ENCODE measurements at places on chromosomes 5 and 9.

- no peak for DNase-seq
Observed at GRCh38 chr5:118533156-118533555, 455.2 kb downstream of the DTWD2 start.

- no peak for DNase-seq
Observed at GRCh38 chr5:2441495-2442180, 309.8 kb downstream of the IRX2 start.

- DNase-seq: no peak
Observed at GRCh38 chr9:91789941-91790340, 160.1 kb downstream of the ROR2 start.

DNA sequence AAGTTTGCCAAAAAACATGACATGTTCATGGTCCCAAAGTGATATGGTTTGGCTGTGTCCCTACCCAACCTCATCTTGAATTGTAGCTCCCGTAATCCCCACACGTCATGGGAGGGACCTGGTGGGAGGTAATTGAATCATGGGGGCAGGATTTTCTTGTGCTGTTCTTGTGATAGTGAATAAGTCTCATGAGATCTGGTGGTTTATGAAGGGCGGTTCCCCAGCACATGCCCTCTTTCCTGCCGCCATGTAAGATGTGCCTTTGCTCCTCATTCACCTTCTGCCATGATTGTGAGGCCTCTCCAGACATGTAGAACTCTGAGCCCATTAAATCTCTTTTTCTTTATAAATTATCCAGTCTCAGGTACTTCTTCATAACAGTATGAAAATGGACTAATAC is 322.1 kb downstream of the MED10 start:
- no peak for DNase-seq

GRCh38 chr9:129737479-129738274 is 15.2 kb downstream of the PTGES start:
- DNase-seq: peak; percentile 80

DNA sequence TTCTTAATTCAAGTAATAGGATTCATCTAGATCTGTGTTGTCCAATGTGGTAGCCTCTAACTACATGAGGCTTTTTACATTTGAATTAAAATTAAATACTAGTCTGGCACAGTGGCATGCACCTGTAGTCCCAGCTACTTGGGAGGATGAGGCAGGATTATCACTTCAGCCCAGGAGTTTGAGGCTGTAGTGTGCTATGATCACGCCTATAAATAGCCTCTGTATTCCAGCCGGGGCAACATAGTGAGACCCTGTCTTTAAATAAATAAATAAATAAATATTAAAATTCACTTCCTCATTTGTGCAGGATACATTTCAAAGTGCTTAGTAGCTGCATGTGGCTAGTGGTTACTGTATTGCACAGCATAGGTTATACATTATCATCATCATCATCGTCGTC is 91.8 kb downstream of the UBE2R2 start:
- DNase-seq: no peak

- DNase-seq: no peak
Observed at GRCh38 chr9:88197781-88198340, 59.6 kb upstream of the SPATA31C2 start.

DNA sequence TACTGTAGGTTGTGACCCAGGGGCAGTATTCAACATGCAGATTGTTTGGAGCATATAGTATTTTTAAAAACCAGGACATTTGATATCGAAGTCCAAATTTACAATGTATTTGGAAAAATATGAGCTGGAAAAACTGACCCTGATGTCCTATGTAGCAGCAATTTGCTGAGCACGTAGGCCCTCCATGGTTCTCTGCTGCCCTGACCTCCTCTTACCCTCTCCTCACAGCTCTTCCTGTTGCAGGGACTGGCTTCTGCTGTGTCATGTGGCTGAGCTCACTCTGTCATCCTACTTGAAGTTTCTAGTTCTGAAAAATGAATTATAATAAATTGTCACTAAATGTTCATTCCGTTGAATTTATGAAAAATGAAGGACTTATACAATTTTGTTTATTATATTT is 4.1 kb upstream of the ASPN start:
- DNase-seq: no peak

DNA sequence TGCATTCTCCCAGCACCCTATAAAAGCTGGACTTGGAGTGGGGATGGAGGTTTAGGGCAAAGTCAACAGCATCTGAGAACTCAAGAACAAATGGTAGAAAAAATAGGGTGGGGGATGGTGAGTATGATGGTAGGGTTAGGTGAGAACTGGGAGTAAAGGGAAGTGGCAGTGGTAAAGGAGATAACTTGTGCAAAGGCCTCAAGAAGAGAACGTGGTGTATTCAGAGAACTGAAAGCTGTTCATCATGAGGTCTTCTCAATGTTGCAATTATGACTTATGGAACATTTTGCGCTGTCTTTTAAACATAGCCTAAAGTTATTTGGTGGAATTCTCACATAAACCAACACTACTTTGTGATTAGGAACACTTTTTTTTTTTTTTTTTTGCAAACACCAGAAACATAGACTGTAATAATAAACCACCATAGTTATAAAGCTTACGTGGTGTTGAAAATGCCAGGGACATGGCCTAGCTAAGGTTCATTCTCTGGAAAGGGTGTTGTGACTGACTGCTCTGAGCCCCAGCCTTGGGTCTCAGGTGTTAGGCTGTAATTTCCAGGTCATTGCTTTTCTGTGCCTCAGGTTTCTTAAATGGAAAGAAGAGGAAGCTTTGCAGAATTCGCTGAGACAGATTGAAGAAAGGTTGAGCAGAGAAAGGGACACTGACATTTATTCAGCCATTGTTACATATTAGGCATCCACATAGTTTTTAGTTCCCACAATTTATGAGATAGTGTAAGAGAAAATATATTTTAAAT is 19.2 kb upstream of the TXNDC8 start:
- no peak for DNase-seq

GRCh38 chr5:160979385-160979784 is 127.4 kb upstream of the ATP10B start:
- DNase-seq: no peak

- DNase-seq: no peak
Observed at GRCh38 chr5:109694451-109694891, 4.7 kb downstream of the MAN2A1 start.

- no peak for DNase-seq
Observed at GRCh38 chr5:1510631-1511030, 13.1 kb downstream of the LPCAT1 start.

Measured in NCI-H524 (cell line).